ENCODE measurements at places on chromosomes 6 and 20. TPM values are rescaled to one million over a fixed set of nuclear protein-coding genes. Genes with fewer than 3 reads are reported as not detected.

COL12A1 gene
- total RNA-seq: 0.30 TPM

GRCh38 chr6:111027219-111027618 is 45.4 kb downstream of the RPF2 start:
- DNase-seq: no peak

DNA sequence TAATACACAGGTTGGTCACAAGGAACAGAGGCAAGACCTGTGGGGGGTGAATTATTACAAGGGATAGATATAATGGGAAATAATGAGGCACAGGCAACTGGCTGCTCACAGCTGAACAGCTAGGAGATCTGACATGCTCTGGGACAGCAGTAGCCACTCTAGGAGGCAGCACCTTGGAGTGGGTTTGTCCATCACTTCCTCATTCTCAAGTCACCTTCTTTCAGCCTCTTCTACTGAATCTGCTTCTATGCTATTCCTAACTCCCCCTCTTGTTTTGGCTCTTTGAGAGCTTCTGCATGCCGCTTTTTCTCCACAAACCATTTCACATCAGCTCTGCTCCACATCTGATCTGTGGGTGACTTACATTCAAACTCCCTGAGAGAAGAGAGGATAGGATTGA is 345.5 kb upstream of the MAP3K7 start:
- no peak for DNase-seq

DNA sequence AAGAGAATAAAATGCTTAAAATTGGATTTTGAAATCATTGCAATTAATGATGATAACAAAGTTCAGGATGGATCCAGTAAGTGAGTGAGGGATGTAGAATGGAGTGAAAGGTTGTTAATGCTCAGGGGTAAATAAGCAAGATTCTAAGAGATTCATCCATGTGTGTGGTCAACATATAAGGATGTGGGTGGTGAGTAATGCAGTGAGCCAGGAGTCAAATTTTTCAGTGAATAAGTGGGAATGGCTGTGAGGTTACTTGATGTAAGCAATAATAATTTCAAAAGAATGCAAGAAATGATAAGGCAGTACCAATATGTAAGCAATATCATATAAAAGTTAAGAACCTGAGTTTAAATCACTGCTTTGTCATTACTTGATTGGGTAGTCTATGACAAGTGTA is 207.5 kb upstream of the ADGRB3 start:
- no peak for DNase-seq

All from activated T-cell treated with anti-CD3 and anti-CD28 coated beads, Interleukin-2, amount 50 U/mL, for 4 hours (primary cell).